ENCODE measurements at places on chromosomes 1 and 21.

DNA sequence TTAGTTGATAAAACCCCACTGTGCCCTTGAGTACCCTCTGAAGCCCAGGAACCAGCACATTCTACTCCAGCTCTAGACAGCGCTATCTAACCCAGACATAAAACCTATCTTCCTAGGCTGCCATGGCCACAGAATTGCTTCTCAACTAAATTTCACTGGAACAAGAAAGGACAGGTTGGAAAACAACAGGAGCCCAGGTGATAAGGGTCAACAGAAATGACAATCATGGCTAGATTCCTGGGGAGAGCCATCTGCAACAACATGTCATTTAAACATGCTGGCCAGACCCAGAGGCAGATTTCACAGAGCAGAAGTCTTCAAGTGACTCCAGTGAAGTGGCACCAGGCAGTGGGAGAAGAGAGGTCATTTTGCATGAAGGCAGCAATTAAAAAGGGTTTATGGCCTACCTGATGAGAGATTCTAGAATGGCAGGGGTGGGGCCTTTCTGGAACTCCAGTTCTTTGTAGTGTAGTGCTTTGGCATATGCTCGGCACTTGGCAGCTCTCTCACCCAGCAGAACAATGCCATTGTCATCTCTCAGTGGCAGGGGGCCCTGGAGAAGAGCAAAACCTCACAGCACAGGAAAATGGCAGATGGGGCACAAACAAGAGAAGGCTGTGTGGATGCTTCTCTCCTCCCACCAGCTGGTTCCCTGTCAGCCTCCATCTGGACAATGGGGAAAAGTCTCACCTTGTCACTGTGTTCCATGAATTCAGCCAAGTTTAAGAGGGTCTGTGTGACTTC lies 9.9 kb downstream of the ANGPTL7 start:
- DNase-seq = no peak

DNA sequence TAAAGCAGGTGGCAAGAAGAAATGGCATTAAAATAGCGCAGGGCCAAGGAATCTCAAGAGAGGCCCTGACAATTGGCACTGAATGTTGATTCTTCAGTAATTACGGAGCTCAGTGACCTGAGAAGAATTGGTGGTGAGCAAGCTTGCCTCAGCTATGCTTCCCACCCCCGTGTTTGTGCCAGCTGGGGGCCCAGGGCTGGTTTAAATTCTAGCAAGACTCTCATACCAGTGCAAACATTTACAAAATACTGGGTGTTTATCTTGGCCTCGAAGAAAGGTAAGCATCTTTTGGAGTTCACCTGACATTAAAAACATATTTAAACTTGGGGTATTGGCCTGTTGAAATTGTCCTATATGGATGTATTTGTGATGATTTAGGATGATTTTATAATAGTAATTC lies 296.7 kb upstream of the USP25 start:
- no peak for DNase-seq

GRCh38 chr1:7616953-7617352 lies 154.1 kb upstream of the VAMP3 start:
- DNase-seq = no peak

DNA sequence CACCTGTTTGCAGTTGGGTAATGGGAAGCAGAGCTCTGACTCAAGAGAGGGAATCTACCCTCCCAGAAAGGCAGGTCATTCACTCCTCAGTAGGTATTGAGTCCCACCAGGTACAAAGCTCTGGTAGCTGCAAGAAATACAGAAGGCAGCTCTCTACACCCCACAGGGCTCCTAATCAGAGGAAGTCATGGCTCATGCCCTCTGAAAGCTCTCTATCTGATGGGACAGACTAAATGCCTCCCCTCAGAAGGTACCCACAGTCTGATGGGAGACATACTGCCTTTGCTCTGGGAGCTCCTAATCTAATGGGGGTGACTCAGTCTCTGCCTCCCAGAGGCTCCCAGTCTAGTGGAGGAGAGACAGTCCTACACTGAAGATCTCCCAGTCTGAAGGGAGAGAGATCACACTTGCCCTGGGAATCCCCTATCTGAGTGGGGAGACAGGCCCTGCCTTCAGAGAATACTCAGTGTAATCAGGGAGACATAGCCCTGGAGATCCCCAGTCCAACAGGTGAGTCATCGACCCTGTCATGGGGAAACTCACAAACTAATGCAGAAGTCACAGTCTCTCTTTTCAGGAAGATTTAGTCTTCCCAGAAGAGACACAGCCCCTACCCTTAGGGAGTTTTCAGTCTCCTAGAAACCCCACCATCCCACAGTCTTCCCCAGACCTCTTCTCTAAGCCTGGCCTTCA lies 23.7 kb downstream of the CAMK1G start:
- DNase-seq = no peak

GRCh38 chr1:57530206-57530910 lies 106.5 kb upstream of the DAB1 start:
- no peak for DNase-seq

- no peak for DNase-seq
These were observed 6.7 kb upstream of the SEC16B start for GRCh38 chr1:177976596-177976995.

DNA sequence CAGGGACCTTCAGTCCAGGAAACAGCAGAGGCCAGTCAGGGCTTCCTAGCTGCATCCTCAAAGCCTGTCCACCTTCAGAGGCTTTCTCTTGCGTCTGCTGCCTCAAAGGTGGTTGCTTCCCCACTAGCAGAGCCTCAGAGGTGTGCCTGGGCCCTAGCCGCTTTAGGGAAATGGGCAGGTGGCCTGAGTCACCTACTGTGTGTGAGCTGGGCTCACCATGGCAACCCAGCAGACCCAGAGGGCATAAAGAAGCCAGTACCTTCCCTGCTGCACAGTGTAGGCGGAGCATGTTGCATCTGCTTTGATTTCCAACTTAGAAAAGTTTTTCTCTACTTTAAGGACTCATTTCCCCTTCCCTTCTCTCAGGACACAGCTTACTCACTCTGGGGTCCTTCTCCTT lies 12.5 kb downstream of the SLC9A1 start:
- DNase-seq = no peak

- no peak for DNase-seq
These were observed 48.0 kb upstream of the ITPKB start for GRCh38 chr1:226787071-226787470.

GRCh38 chr21:40850071-40850470 lies 3.1 kb upstream of the DSCAM start:
- no peak for DNase-seq

- DNase-seq = peak; percentile 23
These were observed 112.1 kb downstream of the HLCS start for GRCh38 chr21:36854391-36854790.

- no peak for DNase-seq
These were observed 77.4 kb upstream of the TMPRSS2 start for GRCh38 chr21:41585199-41585994.

- peak; percentile 87 for DNase-seq
These were observed 3.0 kb upstream of the RGS2 start for GRCh38 chr1:192805832-192806323.

GRCh38 chr1:170823120-170823519 lies 112.2 kb upstream of the MROH9 start:
- no peak for DNase-seq

DNA sequence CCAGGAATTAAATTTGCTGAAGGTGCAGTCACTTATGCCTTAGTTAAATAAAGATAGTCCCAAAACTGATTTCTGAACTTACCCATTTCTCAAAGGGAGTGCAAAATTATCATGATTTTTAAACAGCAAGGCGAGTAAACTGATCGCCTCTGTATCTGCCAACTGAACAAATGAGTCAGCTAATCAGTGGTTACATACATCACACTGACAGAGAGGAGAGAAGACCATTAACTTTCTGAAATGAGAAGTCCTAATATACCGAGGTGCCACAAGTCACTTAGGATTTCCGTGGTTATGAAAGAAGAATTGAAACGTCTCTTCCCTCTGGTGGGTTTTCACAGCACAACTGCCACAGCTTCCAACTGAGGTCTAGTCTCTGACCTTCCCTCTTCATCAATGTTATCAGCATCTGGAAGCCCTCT lies 400.7 kb downstream of the SMYD3 start:
- DNase-seq = no peak

DNA sequence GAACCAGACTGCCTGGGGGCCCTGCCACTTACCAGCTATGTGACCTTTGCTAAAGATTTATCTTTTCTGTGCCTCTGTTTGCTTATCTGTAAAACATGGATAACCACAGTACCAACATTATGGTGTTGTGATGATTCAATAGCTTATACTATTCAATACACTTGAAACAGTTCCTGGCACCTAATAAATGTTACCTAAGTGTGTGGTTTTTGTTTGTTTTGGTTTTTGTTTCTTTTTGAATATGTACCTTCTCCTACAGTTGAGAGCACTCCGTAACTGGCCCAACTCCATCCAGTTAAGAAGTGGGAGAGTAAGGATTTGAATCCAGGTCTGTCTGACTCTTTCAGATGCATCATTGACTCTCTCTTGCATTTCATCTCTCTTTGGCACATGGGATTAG lies 125.8 kb upstream of the C8B start:
- no peak for DNase-seq

- DNase-seq = no peak
These were observed 912.6 kb downstream of the TTLL7 start for GRCh38 chr1:83086346-83086745.

GRCh38 chr1:201320168-201320788 lies 37.0 kb downstream of the PKP1 start:
- no peak for DNase-seq

DNA sequence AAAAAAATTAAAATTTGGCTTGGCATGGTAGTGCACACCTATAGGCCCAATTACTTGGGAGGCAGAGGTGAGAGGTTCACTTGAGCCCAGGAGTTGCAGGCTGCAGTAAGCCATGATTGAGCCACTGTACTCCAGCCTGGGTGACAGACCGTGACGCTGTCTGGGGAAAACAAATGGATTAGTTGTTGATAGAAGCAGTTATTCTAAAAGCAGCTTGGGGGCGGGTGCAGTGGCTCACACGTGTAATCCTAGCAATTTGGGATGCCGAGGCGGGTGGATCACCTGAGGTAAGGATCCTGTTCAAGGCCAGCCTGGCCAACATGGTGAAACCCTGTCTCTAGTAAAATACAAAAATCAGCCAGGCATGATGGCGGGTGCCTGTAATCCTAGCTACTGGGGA lies 40.3 kb downstream of the KIF1B start:
- DNase-seq = no peak

DNA sequence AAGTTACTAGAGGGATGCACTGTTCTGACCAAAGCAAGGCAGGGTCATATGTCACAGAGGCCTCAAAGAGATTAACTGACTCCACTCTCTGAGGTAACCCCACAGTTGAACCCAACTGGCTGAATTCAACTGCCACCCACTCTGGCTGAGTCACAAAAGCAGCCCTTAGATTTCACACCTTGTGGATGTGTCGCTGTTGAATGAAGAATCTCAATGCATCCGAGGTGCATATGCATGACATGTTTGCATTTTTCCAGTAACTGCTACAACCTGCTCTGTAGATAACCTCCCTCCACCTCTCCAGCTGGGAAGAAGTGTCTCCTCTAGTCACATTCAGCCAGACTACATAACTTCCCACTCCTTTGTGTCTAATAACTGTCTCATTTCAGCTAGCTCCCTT lies 27.9 kb upstream of the KIF21B start:
- no peak for DNase-seq

GRCh38 chr1:54375298-54375697 lies 30.9 kb downstream of the SSBP3 start:
- no peak for DNase-seq
